ENCODE measurements at places on chromosomes 3 and 15. TPM values are rescaled to one million over a fixed set of nuclear protein-coding genes. Genes with fewer than 3 reads are reported as not detected.

Gene CD96
- total RNA-seq: 1.0 TPM

GRCh38 chr3:112857526-112857925 lies 10.9 kb upstream of the CD200R1L start:
- no peak for ATAC-seq

DNA sequence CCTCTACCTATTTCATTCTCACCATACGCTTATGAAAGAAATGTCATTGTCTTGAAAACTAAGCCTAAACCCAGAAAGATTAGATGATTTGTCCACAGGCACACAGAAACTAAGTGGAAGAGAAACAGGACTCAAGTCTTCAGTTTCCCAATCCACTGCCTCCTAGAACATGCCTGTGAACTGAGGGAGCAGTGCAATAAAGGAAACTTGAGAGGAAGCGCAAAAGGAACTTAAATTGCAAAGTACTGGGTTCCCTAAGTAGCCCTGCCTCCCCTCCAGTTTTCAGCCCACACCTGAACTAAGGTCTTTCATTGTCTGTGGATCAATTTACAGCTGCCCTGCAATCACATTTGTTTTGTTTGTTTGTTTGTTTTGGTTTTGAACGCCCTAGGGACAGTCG lies 56.7 kb upstream of the TSEN2 start:
- no peak for ATAC-seq

DNA sequence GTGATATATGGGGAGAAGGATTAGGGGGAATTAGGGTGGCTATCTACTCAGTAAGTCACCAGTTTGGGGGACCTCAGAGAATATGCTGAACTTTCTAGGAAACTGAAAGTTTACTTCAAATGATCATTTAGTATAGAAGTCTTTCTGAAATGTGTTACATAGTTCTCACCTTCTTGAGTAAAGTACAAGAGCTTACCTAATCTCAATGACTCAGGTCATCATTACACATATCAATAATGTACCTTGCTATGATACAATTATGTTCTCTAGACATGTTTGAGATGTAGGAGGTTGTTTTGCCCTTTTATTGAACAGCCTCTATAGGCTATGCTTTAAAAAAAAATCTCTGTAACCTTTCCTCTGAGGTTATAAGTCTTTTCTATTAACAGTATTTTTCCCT lies 50.7 kb downstream of the TMEM41A start:
- ATAC-seq: no peak

Gene SCAANT1
- not detected for total RNA-seq

GRCh38 chr15:68427366-68427765 lies 4.6 kb downstream of the ITGA11 start:
- no peak for ATAC-seq

Gene RYR3
- total RNA-seq: 0.72 TPM

GRCh38 chr3:161187046-161187445 lies 34.1 kb upstream of the NMD3 start:
- ATAC-seq: no peak

- no peak for ATAC-seq
Observed at GRCh38 chr3:196889844-196890708, 22.4 kb downstream of the SENP5 start.

DNA sequence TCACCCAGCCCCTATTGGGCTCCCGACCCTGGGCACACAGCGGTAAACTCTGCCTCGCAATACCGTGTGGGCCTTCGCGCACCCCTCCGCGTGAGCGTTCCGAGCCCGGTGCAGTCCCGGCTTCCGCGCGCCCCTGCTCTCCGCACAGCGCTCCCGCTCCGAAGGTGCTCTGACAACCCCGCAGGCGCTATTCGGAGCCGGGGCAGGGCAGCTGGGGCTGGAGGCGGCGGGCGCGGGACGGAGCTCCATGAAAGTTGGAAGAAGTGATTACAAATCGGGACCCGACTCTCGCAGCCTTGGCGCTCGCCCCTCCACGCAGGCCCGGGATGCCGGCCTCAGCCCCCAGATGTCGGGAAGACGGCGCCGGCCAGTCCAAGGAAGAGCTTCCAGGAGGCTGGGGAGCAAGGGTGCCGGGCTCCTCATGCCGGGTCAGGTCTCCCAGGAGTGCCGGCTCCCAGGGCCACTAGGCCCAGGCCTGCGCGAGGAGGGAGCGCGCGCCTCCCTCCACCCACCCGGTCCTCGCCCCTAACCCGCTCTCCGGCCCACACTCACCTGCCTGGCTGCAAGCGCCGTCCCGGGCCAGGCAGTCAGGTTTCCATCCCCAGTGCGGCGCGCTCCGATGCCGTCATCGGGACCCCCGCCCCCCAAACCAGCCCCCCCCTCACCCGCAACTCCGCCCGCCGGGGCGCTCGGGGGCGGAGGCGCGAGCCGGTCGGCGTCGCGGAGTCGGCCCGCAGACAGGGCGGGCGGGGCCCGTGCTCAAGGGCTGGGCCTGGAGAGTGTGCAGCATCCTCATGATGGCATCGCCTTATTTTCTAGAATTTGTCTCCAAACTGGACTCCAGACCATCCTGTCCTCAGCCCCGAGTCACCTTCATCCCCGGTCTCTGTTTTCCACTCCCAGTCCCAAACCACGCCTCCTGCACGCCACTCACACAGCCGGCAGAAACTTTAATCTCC lies at the start of gene KIF7:
Gene KIF7 (minus strand): TSS at position 621 of the 959 bp plus-strand sequence. CDS start 2,537 bp downstream, outside the sequence.
- ATAC-seq: peak; percentile 68

Gene SMAD6
- 1.2 TPM for total RNA-seq

Gene GOLGA6B
- total RNA-seq: not detected

- ATAC-seq: no peak
Observed at GRCh38 chr3:64438812-64439211, 213.5 kb upstream of the PRICKLE2 start.

Gene CFAP44
- total RNA-seq: 2.9 TPM

DNA sequence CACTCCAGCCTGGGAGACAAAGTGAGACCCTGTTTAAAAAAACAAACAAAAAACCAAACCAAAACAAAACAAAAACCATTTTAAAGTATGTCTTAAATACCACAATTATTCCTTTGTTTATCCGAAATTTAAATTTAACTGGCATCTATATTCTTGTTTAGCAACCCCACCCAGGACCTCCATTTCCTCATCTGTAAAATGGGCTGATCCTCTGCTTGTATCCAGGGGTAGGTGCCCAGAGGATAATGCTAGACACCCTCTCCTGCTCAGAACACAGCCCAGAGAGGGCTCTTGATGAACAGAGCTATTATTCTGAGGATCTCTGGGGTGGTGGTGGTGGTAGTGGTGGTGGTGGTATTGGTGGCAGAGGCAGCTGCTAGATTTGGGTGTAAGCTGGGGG lies 9.8 kb downstream of the SH2D7 start:
- ATAC-seq: no peak

DNA sequence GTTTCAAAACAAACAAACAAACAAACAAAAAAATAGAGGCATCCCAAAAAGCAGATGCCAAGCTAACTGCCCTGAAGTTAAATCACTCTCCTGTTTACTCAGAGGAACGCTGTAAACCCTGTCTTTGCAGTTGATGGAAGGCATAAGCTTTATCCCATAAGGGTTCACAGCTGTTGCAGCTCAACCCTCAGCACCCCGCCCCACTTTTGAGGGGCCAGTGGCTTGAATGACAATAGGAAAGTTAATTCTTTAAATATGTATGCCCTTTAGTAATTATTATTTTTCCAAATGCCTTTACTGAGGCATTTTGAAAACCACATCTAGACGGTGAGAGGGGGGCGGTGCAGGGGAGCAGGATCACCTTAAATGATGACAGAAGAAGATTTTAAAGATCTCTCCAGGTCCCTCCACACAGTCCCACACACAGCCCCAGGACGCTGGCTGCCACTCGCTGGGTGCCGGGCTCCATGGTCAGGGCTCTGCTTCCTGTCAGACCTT lies 272.1 kb downstream of the FAM43A start:
- ATAC-seq: no peak

Gene SLCO2A1
- 17.6 TPM for total RNA-seq

All from esophagus mucosa (tissue), 1 donor.